ENCODE measurements at places on chromosomes 12 and 14.

DNA sequence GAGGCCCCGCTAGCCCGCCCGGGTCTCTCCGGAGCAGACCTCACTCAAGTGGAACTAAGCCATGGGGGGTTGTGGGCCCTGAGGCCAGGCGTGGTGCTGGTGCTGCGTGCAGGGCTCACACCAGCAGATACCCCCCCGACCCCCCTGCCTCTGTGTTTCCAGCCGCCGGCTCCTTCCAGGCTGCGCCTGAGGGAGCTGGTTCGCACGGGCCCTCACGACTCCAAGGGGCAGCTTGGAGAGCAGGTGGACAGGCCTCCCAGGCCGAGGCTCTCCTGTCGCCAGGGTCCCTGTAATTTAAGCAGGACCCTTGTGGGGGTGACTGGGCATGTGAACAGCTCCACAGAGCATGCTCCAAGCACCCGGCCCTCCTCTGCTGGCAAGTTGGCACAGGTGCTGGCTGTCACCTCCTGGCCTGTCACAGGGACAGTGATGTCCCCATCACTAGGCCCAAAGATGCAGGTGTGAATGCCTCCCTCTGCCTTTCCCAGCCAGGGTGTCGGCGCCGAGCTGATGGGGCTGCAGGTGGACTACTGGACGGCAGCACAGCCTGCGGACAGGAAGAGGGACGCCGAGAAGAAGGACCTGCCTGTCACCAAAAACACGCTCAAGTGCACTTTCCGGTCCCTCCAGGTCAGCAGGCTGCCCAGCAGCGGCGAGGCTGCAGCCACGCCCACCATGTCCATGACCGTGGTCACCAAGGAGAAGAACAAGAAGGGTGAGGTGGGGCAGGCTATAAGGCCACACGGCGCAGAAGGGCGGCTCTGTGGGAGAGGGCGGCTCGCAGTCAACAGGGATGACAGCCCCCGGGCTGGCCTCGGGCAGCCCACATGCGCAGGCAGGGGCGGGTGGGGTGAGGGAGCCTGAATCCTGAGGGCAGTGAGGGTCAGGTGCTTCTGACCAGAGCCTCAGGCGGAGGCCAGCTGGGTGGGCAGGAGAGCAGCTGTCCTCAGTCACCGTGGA is 5.9 kb upstream of the TEX22 start:
- no peak overlapping the region for H3K4me3 ChIP-seq
- H3K36me3 ChIP-seq, result no peaks in the 10 kb centered on the region
- no peak overlapping the region for H3K27ac ChIP-seq
- no peaks in the 10 kb centered on the region for H3K27me3 ChIP-seq
- H3K4me1 ChIP-seq, result peaks cover 18% of the 10 kb centered on the region

- no peaks in the 10 kb centered on the region for H3K27me3 ChIP-seq
- no peak overlapping the region for H3K4me3 ChIP-seq
- no peak for DNase-seq
- H3K4me1 ChIP-seq, result no peaks in the 10 kb centered on the region
These were observed 170.9 kb downstream of the GRIP1 start for GRCh38 chr12:66508025-66508424.

DNA sequence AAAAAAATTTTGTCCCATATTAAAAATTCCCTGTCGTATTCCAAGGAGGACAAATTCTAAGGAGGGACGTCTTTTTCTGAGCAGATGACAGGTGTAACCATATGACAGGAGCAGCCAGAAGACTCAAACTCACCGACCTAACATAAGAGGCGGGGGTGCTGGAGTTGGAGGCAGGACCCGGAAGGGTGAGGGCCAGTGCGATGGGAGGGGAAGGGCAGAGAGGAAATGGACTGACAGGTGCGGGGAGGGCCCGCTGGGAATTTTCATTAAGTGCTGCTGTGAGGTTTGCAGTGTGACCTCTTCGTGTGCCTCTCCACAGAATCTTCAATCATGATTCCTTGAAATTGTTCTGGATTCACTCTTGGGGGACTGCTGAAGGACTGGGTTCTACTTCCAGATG is 189.4 kb downstream of the NTF3 start:
- H3K27me3 ChIP-seq, result peaks cover 6% of the 10 kb centered on the region
- no peaks in the 10 kb centered on the region for H3K4me1 ChIP-seq
- no peak overlapping the region for H3K27ac ChIP-seq
- no peak overlapping the region for H3K4me3 ChIP-seq
- DNase-seq, result no peak

- H3K4me1 ChIP-seq, result no peaks in the 10 kb centered on the region
- DNase-seq, result no peak
- no peaks in the 10 kb centered on the region for H3K27me3 ChIP-seq
- H3K27ac ChIP-seq, result no peak overlapping the region
- no peaks in the 10 kb centered on the region for H3K36me3 ChIP-seq
These were observed 11.3 kb upstream of the PLEKHD1 start for GRCh38 chr14:69473260-69473659.

- no peak overlapping the region for H3K4me3 ChIP-seq
- no peaks in the 10 kb centered on the region for H3K27me3 ChIP-seq
- H3K4me1 ChIP-seq, result no peaks in the 10 kb centered on the region
These were observed 20.9 kb upstream of the ANO2 start for GRCh38 chr12:5965950-5966383.

Data from CD4-positive, alpha-beta T cell (primary cell).